ENCODE measurements at places on chromosomes 1 and 21. TPM values are rescaled to one million over a fixed set of nuclear protein-coding genes. Genes with fewer than 3 reads are reported as not detected.

- no peak for DNase-seq
Observed at GRCh38 chr1:7079637-7080036, 294.4 kb downstream of the CAMTA1 start.

- no peak for DNase-seq
Observed at GRCh38 chr1:37883671-37884070, 24.3 kb upstream of the MTF1 start.

USP33 gene
- total RNA-seq = 77.8 TPM

NOL9 gene
- total RNA-seq = 63.5 TPM

- DNase-seq = peak; percentile 64
Observed at GRCh38 chr1:24694380-24694843, 50.8 kb upstream of the CLIC4 start.

DNA sequence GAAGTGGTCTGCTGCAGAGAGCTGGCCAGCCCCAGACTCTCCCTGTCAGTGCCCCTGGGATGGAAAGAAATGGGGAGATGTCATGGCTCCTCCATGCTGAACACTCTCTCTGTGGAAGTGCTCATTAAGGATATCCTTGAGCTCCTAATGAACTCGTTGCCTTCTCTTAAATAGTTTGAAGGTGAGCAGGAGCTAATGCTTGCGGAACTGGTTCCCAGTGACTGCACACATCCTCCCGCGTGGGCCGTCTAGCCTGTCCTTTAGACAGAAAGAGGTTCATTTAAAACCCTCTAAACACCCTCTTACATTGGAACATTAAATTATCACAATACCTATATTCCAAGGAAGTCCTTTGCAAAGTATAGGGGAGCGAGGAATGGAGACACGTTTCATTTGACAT, 5.9 kb upstream of the WDR64 start:
- no peak for DNase-seq

DNA sequence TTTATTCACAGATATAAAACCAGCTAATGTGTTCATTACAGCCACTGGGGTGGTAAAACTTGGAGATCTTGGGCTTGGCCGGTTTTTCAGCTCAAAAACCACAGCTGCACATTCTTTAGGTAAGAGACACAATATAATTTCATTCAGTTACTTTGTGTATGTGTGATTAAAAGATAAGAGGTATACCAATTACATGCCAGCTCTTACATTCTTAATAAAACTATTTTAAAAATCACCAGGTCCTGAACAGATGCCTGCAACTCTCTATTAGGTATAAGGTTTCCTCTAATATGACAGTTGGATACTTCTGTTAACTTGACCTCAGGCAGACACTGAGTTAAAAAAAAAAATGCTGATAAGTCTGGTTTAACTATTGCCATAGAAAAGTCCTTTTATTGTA, 122.1 kb downstream of the NEK7 start:
- peak; percentile 49 for DNase-seq

BRINP3 gene
- not detected for total RNA-seq

- DNase-seq = no peak
Observed at GRCh38 chr1:202242080-202242419, 48.5 kb downstream of the LGR6 start.

- DNase-seq = no peak
Observed at GRCh38 chr1:204962742-204963632, 80.0 kb upstream of the CNTN2 start.

RASAL2 gene
- total RNA-seq = 8.1 TPM

GRCh38 chr1:241460098-241460873, 59.3 kb downstream of the FH start:
- DNase-seq = no peak

PRAMEF8 gene
- total RNA-seq = not detected

- no peak for DNase-seq
Observed at GRCh38 chr1:75796376-75797272, at the start of gene MSH4. Gene MSH4, plus strand, starts transcription at chr1:75796882. Its CDS starts 104 bp downstream, at chr1:75796986.

- no peak for DNase-seq
Observed at GRCh38 chr1:8426996-8427395, 109.1 kb downstream of the SLC45A1 start.

SELP gene
- not detected for total RNA-seq

GRCh38 chr21:45695086-45695485, 51.6 kb downstream of the PCBP3 start:
- DNase-seq = peak; percentile 10

DNA sequence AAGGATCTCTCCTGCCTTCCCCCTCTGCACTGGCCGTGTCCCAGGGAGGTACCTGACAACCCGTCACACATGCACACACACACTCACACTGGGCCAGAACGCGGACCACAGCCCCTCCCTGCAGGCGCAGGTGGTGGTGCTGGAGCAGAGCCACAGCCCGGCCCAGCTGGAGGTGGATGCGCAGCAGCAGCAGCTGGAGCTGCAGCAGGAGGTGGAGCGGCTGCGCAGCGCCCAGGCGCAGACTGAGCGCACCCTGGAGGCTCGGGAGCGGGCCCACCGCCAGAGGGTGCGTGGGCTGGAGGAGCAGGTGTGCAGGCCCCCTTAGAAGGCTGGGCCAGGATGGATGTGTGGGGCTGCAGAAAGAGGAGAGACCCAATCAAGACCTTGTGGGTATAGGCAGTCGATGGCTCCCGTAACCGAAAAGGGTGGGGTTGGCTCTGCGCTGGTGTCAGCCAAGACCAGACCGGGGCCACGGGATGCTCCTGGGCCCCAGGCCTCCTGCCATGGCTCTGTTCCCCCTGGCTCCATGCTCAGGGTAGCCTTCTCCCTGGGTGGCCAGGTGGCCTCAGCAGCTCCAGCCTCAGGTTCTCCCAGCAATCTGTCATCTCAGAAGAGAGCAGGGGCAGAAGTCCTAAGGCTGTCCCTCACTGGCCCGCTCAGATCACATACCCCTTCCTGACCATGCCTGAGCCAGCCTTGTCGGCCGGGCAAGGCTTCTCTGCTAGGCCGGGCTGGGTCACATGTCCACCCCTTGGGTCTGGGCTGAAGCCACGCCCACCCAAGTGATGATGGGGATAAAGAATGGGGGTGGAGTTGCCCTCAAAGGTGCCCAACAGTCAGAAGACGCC, 8.9 kb downstream of the MFAP2 start:
- peak; percentile 60 for DNase-seq

SLC6A9 gene
- total RNA-seq = 0.51 TPM

DCST1 gene
- not detected for total RNA-seq

GRCh38 chr1:167297222-167298214, 76.8 kb downstream of the POU2F1 start:
- no peak for DNase-seq

GRCh38 chr1:199780948-199781670, 246.4 kb upstream of the NR5A2 start:
- no peak for DNase-seq

DDR2 gene
- total RNA-seq = 41.1 TPM

FAM72B gene
- 15.2 TPM for total RNA-seq

HSPB7 gene
- 83.9 TPM for total RNA-seq

- DNase-seq = no peak
Observed at GRCh38 chr1:185972096-185972850, 238.1 kb downstream of the HMCN1 start.

DNA sequence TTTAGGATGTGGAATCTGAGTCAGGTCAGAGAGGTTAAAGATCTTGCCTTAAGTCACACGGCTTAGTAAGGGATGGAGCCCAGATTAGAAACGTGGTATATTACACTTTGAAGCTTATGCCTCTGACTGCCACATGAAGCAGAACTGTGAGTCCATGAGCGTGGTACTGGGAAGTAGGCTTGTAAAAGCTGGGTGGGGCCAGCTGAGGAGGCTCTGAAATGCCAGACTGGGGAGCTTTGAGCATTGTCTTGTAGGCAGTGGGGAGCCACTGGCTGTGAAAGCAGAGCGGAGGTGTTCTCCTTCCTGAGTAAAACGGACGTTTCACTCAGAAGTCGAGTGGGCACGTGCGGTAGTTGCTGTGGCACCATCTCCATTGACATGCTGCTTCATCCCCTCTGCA, 72.6 kb upstream of the USP24 start:
- no peak for DNase-seq

FAM72C gene
- total RNA-seq = 7.9 TPM

- DNase-seq = peak; percentile 92
Observed at GRCh38 chr1:28882009-28882628, 32.2 kb upstream of the EPB41 start.

CYP4A11 gene
- total RNA-seq = not detected

P3H1 gene
- 47.8 TPM for total RNA-seq

DNA sequence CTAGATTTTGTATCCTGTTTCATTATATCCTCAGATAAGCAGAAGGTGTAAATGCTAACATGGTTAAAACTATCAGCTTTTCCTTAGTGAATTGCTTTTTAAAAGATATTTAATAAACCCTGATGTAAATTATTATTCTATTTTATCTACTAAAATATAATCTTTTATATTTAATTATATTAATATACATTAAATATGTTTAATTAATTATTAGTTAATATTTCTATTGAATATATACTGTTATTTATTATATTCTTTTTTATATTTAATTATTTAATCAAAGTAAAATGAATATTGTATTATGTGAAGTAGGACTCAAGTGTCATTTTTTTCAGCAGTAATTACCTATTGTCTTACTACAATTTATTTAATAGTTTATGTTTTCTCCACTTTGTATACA, 179.7 kb upstream of the ADGRL4 start:
- no peak for DNase-seq

DNA sequence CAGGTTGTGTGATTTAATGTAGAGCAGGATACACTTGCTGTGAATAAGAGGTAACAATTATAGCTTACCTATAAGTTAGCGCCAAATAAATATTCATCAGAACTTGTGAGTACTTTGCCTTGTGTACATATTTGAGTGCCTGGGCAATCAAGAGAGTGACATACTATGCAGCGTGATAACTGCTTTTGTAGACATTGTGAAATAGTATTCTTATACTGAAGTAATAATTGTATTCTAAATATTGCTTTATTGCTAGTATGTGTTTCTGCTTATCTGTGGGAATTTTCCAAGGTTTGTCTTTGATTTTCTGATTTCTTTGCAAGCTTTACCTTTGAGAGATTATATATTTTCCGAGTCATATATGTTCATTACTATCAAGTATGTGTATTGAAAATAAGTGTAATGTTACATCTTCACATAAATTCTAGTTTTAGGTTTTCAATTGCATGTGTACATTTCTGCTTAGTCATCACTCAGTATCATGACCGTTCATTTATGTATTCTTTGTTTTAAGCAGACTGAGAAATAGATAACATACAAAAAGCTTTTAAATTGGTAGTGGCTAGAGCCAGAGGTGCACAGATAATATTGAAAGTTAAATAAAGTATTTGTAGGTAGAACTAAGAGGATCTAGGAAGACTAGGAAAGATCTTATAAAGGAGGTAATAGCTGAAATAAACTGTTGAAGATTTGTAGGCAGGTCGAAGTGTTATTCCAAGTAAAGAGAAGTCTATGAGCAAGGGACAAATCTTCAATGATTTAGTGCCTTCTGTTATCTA, 19.5 kb downstream of the USP25 start:
- DNase-seq = no peak

Data from SJCRH30 (cell line).